ENCODE measurements at places on chromosomes 5 and 9.

DNA sequence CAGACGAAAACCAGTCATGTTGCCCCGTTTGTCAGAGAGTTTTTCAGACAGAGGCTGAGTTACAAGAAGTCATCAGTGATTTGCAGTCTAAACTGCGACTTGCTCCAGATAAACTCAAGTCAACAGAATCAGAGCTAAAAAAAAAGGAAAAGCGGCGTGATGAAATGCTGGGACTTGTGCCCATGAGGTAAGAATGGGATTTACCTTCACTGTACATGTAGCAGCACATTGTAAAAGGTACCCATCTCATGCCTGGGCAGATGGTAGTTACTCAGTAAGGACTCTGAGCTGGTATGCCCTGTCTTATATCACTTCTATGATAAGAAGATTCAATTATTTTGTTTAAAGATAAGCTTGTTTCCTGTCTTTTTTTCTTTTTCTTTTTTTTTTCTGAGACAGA, 38.8 kb downstream of the RAD50 start:
- no peak for DNase-seq

DNA sequence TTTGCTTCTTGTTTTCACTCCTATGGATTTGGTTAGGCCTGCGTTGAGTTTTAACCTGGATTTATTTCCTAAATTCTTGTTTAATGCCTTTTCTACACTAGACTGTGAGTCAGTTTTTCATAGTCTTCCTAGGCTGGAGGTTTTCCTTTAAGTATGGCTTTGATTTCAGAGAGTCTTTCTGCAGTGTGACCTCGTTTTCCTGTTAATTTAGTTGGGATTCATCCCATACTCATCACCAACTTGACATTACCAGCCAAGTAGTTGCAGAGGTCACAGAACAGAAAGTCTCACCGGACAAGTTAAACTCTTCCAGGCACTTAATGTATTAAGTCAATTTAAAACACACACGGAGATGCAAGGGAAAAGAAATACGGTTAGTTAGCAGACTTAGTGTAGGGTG, 29.7 kb upstream of the AUH start:
- no peak for DNase-seq

DNA sequence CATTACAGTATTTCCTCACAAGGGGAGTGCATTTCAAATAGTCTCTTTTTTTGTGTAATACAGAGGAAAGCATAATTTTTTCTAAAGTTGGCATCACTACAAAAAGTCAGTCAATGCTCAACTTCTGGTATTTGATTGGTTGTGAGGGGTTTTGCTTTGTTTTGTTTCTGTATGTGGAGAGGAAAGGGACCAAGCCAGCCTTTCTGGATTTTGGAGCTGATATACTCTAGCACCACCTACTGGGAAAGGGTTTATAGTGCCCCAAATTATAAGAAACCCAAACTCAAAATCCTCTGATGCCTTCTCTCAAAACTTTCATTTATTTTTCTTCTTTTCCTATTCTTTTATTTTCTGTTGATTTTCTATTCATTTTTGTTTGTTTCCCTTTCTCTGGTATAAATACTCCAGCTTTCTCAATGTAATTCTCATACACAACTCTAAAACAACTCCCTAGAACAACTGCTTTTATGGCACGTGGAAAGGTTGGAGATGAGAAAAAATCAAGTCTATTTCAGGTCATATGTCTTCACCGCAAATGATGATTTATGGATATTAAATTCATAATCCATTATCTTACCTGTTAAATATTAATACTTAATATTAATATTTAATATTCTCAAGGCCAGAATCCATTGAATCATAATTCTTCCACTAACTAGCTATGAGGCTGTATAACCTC, 69.5 kb upstream of the ANXA1 start:
- no peak for DNase-seq

- no peak for DNase-seq
Measured at GRCh38 chr5:137734962-137735554, 831 bp downstream of the KLHL3 start.

DNA sequence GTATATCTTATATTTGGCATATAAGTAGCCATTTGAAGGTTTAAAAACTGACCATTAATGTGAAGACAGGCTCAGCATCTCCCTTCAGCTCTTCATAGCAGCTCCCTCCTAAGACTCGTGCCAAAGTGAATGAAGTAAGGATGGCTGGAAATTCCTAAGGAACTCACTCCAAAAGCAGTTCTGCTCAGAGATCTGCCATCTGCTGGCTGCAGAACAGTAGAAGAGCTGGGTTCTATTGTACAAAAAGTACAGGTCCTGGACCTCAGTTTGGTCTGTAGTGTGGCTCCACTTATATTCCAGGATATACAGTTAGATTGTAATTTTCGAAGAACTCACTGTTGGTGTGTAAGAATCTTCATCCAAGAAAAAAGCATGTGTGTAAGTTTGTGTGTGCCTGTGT, 104.9 kb upstream of the RUSC2 start:
- DNase-seq: no peak

All from NCI-H1436 treated with DMSO at 0.1 percent for 48 hours (cell line).